Astrocyte (in vitro differentiated cells and primary cell): ENCODE measurements at places on chromosomes 11 and 22. TPM values are rescaled to one million over a fixed set of nuclear protein-coding genes. Genes with fewer than 3 reads are reported as not detected.

DNA sequence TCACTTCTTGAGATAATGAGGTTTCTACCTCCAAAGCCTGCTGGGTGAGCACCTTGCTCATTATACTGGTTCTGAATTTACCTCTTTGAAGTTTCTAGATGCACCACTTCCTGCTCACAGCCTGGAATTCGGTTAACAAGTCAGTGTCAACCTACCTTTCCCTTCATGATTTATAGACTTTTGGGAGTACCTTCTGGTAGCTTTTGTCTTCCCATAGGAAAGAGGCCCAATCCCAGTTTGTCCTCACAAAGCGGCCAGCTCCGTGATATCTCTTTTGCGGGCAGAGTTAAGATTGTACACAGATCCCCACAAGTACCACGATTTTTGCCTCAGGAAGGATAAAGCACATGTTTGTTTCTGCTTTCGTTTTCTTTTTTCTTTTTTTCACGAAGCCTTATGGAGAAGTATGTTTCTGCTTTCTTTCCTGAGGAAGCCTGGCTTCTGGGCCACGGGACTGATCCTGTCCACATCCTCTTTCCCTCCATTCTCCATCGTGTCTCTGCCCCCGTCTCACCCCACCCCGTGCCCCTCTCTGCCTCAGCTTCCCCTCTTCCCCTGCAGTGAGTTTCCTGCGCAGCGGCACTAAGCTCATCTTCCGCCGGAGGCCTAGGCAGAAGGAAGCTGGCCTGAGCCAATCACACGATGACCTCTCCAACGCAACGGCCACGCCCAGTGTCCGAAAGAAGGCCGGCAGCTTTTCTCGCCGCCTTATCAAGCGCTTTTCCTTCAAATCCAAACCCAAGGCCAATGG is 5.7 kb upstream of the HINFP start:
- DNase-seq, result no peak

- no peak for DNase-seq
Measured at GRCh38 chr11:132249256-132249655, 878.8 kb downstream of the NTM start.

GRCh38 chr11:40030867-40031266 is 1428.6 kb downstream of the LRRC4C start:
- DNase-seq, result no peak

- DNase-seq, result peak; percentile 48
Measured at GRCh38 chr11:93740031-93740729, 1.1 kb downstream of the TAF1D start.

GRCh38 chr22:19238900-19239299 is 52.6 kb downstream of the CLTCL1 start:
- DNase-seq, result peak; percentile 24

- DNase-seq, result peak; percentile 39
Measured at GRCh38 chr11:72831521-72832300, 17.5 kb downstream of the ATG16L2 start.

DNA sequence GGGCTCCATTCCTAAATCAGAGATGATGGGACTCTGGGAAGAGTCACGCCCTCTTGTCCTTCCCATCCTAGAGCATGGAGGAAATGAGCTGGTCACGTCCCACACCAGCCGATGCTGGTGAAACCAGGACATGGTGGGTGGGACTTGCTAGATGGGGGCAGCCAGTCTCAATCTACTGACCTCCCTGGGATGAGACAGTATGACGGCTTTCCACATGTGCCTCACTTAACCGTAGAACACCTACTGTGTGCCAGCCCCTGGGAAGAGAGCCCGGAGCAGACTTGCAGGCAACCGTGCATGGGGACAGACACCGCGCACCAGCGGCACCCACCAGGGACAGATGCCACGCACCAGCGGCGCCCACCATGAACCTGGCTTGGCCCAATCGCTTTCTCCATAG is 3.8 kb downstream of the OSBPL5 start:
- DNase-seq, result no peak

DNA sequence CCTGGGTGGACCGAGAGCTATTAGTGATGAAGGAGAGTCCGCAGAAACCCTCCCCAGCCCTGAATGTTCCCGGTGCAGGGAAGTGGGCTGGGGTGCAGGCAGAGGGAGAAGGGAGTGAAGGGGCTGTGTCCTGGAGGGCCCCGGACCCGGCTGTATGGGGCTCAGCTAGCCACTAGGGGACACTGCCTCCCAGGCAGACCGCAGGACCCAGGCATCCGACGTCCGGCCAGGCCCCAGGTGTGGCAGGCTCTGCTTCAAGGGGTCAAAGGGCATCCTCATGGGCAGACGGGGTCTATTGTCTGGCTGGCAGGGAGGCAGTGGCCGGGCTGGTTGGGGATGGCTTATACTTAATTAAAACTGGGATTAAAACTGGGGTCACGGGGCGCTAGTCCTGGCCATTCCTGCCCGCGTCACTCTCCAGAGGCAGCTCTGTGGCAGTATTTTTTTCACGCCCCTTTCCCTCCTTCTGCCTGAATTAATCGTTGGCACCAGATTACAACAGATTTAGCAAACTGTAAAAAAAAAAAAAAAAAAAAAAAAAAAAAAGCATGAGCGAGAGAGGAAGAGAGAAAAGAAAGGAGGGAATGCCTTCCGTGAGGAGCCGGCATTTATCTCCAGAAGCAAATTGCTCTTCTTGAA is 5.1 kb downstream of the FLRT1 start:
- no peak for DNase-seq

Gene MUC6
- total RNA-seq, result not detected in 2 replicates

Gene PAK1
- 41.0 TPM in 2 replicates for total RNA-seq

Gene SPDYC
- total RNA-seq, result not detected in 2 replicates

Gene LIN7C
- total RNA-seq, result 34.7 and 38.7 TPM in 2 replicates

Gene SRPRA
- 74.6 and 83.1 TPM in 2 replicates for total RNA-seq
